Glomerular endothelial cell (primary cell): ENCODE measurements at places on chromosomes 7 and 10. TPM values are rescaled to one million over a fixed set of nuclear protein-coding genes. Genes with fewer than 3 reads are reported as not detected.

CNPY1 gene
- not detected in 2 replicates for total RNA-seq

- DNase-seq = no peak
Measured at GRCh38 chr10:126770809-126771208, 100.3 kb upstream of the C10orf90 start.

GRCh38 chr10:113911839-113912238 is 57.4 kb downstream of the NHLRC2 start:
- DNase-seq = no peak

- DNase-seq = no peak
Measured at GRCh38 chr10:75466001-75466400, 34.6 kb downstream of the LRMDA start.
